ENCODE measurements at places on chromosomes 12 and 14.

DNA sequence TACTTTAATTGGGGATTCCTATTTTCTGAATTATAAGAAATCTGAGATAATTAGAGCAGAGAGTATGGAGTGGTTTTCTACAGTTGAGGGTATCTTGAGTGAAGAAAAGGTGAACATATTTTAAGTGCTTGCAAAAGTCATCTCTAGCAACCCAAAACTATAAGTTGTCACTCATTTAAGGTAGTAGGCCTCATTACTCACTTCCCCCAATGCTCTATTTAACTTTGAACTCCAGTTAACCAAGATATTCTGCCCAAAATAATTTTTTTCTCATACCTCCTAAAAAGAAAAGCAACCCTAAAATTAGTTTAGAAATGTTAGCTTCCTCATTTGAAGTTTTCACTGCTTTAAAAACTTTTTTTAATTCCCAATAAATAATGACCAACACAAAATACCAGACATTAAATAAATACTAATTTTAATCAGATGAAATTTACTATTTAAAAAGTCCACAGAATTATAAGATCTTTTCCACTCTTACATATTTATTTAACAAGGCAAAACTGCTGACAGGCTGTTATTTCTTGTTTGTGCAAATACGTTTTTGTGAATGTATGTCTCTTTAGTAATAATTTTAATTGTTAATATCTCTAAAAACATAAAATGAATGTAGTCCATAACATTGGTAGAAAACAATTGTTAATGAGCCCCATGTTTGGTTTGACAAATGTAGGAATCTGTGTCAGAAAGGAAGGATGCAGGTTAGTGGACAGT lies 47.8 kb downstream of the VRK1 start:
- no peak for DNase-seq

DNA sequence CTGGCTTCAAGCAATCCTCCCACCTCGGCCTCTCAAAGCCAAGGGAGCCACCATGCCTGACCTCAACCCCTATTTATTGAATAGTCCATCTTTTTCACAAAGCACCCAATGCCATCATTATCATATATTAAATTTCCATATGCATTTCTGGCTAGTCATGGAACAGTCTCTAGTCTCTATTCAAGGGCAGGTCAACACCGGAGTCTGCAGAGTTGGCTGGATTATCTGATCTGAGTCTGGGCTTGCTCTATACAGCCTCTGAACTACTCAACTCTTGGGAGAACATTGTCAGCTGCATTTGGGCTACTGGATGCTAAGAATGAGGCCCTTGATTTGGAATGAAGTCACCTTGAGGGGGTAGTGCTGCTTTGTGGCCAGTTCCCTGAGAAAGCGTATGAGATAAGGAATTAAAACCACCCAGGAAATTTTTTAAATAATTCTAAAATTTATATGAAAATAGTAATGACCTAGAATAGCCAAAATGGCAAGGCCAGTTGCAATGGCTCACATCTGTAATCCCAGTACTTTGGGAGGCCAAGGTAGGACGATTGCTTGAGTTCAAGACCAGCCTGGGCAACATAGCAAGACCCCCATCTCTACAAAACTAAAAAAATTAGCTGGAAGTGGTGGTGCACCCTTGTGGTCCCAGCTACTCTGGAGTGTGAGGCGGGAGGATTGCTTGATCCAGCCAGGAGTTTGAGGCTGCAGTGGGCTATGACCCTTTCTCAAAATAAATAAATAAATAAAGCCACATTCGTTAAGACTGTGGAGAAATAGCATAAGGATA lies 6.9 kb upstream of the NAA25 start:
- no peak for DNase-seq

DNA sequence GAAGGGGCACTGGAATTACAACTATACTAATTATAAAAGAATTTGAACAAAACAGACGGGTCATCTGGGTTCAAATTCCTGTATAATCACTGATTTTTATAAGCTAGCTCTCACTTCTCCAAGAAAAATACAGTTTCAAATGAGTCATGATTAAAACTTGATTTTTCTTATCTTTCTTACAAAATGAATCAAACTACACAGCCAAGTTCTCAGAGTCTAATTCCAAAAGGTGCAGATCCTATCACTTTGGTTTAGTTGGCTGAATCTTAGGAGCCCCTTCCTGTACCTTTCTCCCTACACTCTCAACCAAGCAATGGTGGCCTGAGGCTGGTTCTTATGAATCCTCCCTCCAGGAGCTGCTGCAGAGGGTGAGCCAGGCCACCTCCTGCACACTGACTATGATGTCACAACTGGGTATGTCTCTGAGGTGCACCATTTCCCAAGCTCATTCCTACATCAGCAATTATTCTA lies 43.8 kb upstream of the BMP4 start:
- no peak for DNase-seq

- no peak for DNase-seq
Measured at GRCh38 chr14:56129092-56129491, 10.9 kb downstream of the PELI2 start.

GRCh38 chr14:22419620-22420019 lies 169.4 kb downstream of the DAD1 start:
- DNase-seq, result no peak

- peak; percentile 15 for DNase-seq
Measured at GRCh38 chr12:15276088-15276698, 46.1 kb upstream of the PTPRO start.

GRCh38 chr12:107748472-107748871 lies 12.5 kb downstream of the PRDM4 start:
- no peak for DNase-seq

DNA sequence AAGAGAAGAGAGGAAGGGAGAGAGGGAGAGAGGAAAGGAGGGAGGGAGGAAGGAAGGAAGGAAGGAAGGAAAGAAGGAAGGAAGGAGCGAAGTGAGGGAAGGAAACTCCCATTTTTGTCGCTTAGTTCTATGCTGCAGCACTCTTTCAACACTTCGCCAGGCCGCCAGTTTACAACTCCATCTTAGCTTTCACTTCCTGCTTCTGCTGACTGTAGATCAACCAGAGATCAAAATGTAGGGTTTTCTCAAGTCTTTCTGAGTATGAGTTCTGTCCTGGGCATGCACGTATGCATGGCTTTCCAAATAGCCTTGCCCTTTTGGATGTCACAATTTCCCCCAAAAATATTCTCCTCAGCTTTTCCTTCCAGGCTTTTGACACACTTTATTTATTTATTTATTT lies 723.4 kb downstream of the TRHDE start:
- no peak for DNase-seq

DNA sequence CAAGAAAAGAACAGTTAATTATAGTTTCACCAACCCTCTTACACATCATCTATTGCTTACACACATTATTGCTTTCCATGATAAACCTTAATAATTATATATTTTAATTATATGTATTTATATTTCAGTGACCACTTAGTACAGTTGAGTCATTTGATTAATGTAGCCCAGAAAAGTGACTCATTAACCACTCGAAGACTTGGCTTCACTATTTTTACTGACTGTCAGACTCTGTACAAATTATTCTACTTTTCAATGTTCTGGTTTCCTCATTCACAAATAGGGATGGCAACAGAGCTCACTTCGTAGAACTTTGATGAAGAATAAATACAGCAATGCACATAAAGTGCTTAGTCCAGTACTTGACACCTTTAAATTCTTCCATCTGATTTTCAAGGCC lies 98.3 kb downstream of the CFAP54 start:
- DNase-seq, result no peak

DNA sequence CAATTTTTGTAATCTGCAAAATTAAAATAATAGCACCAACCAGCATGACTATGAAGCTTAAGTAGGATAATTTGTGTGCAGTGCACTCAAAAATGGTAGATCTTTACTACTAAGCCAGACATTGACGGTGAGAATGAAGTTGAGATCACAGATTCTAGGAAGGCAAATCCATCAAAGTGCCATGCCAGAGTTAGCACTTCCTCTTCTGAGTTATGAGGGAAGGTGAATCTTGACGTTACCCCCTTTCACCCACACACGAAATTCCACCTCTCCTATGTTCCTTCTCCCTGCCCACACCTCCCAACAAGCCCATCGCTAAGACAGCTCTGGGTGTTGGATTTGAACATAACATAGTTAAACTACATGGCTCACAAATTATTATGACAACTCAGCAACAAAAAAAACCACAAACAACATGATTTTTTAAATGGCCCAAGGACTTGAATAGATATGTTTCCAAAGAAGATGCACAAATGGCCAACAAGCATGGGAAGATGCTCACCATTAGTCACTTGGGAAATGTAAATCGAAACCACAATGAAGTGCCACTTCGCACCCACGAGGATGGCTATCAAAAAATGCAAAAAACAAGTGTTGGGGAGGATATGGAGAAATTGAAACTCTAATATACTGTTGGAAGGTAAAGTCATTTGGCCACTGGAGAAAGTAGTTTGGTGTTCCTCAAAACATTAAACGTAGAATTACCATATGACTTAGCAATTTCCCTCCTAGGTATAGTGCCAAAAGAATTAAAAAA lies 119.3 kb upstream of the RAP1B start:
- peak; percentile 10 for DNase-seq

DNA sequence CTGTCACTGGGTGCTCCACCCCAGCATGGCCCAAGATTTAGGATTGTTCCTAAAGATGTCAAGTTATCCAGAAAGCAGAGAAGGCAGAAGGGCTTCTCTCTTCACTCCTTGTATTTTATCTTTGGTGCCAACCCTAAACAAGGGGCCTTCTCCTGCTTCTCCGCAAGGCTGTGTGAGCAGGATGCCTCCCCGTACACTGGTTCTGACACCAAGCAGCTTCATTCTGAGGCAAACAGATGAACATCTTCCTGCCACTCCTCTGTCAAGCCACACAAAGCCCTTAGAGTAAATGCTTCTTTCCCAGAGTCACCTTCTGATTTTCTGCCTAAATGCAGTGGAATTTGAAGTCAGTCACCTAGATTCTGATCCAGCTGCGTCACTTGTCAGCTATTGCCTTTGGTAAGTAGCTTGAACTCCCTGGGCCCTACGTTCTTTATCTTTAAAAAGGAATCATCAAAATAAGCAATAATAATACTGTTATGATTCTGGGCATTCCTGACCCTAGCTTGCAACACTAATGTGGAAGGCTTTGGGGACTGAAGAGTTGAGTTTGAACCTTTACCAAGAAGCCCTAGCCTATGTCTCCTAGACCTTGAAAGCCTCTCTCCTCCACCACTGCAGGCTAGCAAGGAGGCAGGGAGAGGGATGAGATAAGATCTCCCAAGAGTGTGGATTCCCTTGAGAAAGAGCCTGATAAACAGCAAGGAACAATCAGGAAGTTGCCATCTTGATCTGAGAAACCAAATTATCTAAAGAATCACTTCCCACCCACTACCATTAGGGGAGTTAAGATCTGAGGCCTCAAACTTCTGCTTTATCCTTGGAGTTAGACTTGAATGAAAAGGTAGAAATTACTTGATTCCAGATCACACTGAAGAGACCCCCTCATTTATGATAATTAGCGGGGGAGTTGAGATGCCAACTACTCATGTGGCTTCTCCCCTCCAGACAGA lies 5.7 kb downstream of the KRT73 start:
- DNase-seq, result no peak

DNA sequence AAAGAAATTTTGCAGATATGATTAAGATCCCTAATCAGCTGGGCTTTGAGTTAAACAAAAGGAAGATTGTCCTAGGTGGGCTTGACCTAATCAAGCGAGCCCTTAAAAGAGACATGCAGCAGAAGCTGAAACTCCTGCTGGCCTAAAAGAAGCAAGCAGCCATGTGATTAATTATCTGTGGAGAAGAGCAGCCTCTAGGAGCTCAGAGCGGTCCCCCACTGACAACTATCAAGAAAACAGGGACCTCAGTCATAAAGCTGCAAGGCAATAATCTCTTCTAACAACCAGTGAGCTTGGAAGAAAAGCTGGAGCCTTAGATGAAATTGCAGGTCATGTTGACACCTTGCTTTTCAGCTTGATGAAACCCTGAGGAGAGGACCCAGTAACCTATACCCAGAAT lies 288.9 kb upstream of the CLEC14A start:
- no peak for DNase-seq

GRCh38 chr12:32809846-32810245 lies 54.1 kb upstream of the YARS2 start:
- no peak for DNase-seq

GRCh38 chr14:78851189-78851588 lies 681.0 kb downstream of the NRXN3 start:
- DNase-seq, result no peak

GRCh38 chr12:120711411-120711810 lies 1.2 kb downstream of the UNC119B start:
- no peak for DNase-seq

DNA sequence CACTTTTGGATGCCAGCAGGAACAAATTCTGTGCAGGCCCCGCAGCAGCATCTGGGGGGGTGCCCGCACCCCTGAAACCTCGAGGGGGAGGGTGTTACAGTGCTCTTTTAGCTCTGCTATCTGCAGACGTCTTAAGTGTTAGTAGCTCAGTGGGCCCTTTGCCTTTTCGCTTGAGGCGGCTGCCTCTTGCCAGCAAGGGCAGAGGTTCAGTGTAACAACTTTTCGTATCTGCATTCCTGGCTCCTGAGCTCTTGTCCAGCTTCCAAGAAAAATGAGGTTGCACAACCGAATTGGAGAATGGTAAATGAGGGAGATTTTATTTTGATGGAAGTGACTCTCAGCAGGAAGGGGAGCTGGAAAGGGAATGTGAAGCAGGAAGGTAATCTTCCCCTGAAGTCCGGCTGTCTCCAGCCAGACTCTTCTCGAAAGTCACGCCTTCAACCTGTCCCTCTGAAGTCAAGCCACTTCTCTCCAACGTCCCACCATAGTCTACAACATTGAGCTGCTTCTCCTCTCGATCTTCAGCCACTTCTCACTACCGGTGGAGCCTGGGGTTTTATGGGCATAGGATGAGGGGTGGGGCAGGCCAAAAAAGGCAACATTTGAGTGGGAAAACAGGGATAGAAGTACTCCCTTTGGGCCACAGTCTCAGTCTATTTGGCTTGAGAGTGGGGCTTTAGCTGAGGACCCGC lies 17.8 kb downstream of the TAS2R50 start:
- DNase-seq, result no peak

GRCh38 chr14:50770586-50770985 lies 60.4 kb downstream of the NIN start:
- DNase-seq, result no peak

DNA sequence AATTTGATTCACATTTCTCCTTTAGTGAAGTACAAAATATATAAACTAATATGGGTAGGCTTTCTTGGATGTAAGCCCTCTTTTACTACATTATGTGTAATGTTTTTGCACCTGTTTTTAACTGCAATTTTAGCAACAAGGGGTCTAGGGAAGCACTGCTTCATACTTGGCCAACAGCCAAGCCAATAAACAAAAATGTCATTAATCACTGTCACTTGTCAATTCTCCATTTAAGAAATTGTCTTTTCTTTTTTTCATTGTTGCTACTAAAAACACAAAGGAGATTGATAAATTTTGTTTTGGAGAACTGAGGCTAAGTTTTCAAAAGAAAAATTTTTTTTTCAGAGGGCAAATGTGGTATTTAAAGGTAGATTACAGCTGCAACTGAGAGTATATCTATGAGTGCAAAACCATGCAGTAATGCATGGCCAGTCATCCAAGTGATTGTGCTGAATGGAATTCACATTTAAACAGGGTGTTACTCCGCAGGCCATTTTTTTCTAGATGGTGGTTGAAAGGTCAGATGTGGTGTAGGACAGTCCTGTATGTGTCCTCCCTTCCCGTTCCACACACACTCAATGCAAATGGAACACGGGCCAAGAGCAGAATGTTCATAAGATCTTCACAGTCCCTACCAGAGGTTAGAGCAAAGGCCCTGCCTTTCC lies 503.0 kb upstream of the LMO3 start:
- DNase-seq, result no peak

GRCh38 chr14:91980157-91980556 lies 32.7 kb upstream of the FBLN5 start:
- peak; percentile 91 for DNase-seq

GRCh38 chr14:61221906-61222305 lies 59.2 kb downstream of the TMEM30B start:
- no peak for DNase-seq

Data from activated CD4-positive, alpha-beta T cell treated with anti-CD3 and anti-CD28 coated beads, Interleukin-2, Interleukin-4, amounts not matched to agents 100 ng/mL and 50 ng/mL, durations not matched to agents 16 hours and 8 hours (primary cell).